ENCODE measurements at places on chromosomes 13 and 19.

- DNase-seq, result no peak
These were observed 819 bp downstream of the EID2B start for GRCh38 chr19:39531834-39532232.

DNA sequence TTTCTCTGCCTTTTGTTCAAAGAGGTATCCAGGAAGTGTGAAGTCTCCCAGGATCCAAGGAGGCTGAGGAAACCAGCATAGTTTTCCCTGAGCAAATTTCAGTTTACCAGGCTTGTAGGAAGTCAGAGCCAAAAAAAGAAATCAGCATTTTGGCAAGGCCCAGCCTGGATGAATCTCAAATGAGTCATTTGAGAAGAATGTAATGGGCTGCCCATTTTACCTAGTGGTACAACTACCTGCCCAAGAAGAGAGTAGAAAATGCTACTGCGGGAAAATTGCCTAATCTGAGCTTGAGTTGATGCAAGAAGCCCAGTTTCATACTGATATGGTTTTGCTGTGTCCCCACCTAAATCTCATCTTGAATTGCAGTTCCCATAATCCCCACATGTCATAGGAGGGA is 284.1 kb upstream of the ZNF507 start:
- DNase-seq, result no peak

- DNase-seq, result no peak
These were observed 101.1 kb upstream of the FRY start for GRCh38 chr13:31930490-31930889.

GRCh38 chr13:36712290-36712689 is 38.5 kb downstream of the SERTM1 start:
- no peak for DNase-seq

DNA sequence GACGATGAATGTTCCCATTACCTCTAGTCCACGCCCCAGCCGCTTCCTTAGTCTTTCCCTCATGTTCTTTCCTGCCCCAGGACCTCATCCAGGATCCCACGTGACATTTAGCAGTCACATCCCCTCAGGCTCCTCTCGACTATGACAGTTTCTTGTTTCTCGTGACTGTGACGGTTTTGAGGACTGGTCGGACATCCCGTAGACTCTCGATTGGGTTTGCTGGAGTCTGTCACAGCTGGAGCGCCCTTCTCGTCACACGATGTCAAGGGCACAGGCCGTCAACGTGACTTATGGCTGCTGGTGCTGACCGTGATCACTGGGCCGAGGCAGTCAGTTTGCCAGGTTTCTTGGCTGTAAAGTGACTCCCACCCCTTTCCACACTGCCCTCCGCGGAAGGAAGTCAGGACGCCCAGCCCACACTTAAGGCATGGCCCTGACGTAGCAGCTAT is 22.8 kb downstream of the ELAVL1 start:
- no peak for DNase-seq

DNA sequence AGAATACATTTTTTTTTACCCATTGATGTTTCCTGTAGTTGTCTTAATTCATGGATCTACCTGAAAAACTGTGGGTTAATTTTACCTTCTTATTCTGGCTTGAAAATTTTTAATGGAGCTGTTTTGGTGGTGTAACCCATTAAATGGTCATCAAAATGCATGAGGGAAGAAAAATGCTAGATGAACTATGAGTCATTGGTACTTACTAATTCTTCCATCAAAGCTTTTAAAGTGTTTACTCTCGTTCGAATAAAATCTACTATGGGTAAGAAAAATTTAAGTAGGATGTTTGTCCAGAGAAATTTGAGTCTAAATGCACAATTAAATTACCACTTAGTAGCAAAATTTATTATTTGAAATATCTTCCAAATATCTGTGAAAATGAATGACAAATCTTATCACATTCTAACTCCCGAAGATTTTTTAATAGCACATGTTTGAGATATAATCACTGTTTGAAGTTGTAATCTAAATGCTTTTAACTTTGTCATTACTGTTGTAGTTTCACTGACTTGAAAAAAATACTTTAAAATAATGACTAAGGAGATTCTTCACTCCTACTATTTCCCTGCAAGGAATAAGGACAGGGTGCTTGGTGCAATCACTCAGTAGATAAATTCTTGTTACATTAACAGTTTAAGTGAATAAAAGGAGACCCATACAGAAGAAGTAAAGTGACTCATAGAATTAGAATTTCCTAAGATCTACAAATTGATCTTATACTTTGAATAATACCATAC is 437.7 kb downstream of the IRS2 start:
- DNase-seq, result no peak

- DNase-seq, result peak; percentile 34
These were observed 12.7 kb downstream of the PRKCG start for GRCh38 chr19:53894707-53895106.

DNA sequence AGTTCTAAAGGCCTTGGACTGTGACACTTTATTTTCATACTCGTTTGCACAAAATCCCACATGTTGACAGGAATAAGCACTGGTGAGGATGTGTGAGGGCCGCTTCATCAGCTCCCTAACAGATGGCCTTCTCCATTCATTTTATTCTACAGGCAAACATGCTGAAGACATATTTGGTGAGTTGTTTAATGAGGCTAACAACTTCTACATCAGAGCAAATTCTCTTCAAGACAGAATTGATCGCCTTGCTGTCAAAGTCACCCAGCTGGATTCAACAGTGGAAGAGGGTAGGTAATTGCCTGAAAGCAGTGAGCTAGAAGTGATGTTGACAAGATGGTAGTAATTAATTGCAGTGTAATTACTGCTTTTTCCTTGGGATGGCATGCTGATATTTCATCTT is 95.7 kb downstream of the GPR12 start:
- DNase-seq, result no peak

GRCh38 chr13:60331249-60332012 is 65.6 kb upstream of the TDRD3 start:
- no peak for DNase-seq

GRCh38 chr13:48621056-48621455 is 32.7 kb upstream of the CYSLTR2 start:
- DNase-seq, result no peak

DNA sequence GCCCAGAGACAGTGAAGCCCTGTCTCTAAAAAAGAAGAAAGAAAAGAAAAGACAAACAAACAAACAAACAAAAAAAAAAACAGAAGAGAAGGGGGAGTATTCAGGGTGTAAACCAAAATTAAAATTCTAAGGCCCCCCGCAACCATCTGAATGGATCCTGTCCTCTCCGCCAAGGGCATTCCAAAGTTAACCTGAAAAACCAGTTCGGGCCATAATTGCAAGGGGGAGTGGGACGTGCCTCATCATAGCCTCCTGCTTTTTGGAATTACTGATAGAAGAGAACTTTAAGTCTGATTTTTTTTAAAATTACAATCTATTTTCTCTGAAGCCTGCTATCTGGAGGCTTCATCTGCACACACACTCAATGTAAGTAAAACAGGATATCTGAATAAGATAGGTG is 5.7 kb upstream of the IFNL2 start:
- no peak for DNase-seq

- DNase-seq, result peak; percentile 94
These were observed at the start of gene SLC25A23 for GRCh38 chr19:6459262-6460098. Gene SLC25A23, minus strand, starts transcription at chr19:6459792. Its CDS starts 164 bp downstream, at chr19:6459628.

GRCh38 chr13:43567608-43568007 is 219.2 kb downstream of the ENOX1 start:
- DNase-seq, result no peak
